ENCODE measurements at places on chromosomes 7 and 10. TPM values are rescaled to one million over a fixed set of nuclear protein-coding genes. Genes with fewer than 3 reads are reported as not detected.

SPDYE11 gene
- total RNA-seq, result not detected

JAZF1 gene
- total RNA-seq, result 23.2 TPM

AGAP9 gene
- total RNA-seq, result 2.3 TPM

CALN1 gene
- not detected for total RNA-seq

CYP3A7 gene
- not detected for total RNA-seq

VWA2 gene
- not detected for total RNA-seq

COL17A1 gene
- total RNA-seq, result 0.32 TPM

GRCh38 chr10:116737627-116738327 is 4.6 kb downstream of the HSPA12A start:
- no peak for DNase-seq

GRCh38 chr7:115779561-115779960 is 251.0 kb downstream of the TFEC start:
- DNase-seq, result no peak

DNA sequence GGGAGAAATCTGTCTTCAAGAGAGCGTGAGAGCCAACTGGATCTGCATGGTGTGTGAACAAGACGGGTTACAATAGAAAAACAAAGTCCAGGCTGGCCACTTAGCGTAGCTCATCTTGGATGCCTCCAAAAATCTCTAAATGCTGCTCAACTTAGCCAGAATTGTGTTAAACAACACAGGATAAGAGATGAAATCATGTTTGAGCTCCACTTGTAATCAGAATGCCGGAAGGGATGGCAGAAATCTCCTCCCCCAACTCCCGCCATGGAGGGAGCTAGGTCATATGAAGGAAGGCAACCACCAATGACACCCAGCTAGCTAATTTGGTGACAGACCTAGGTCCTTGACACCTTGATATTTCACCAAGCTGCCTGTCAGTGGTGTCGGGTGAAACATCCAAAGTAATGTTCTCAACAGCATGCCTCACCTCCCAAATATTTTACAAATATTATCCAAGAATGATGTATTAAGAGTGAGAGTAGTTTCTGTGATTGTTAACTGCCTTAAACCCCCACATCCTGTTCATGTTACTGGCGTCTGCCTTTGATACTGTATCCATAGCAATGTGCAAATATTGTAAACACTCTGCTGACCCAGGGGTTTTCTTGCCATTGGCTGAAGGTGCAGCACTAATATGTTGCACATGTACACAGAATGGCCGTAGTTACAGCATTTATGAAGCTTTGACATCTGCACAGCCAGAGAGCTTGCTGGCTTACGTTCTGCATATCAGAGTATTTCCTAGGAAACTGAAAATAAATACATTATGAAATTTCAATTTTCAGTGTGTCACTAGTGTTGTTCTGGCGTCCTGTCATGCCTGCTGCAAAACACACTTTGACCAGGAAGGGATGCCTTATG is 25.8 kb downstream of the TMEM254 start:
- DNase-seq, result no peak

- no peak for DNase-seq
Observed at GRCh38 chr10:13904064-13904463, 317.3 kb downstream of the PRPF18 start.

- no peak for DNase-seq
Observed at GRCh38 chr7:6546498-6547251, 4.6 kb downstream of the GRID2IP start.

DNA sequence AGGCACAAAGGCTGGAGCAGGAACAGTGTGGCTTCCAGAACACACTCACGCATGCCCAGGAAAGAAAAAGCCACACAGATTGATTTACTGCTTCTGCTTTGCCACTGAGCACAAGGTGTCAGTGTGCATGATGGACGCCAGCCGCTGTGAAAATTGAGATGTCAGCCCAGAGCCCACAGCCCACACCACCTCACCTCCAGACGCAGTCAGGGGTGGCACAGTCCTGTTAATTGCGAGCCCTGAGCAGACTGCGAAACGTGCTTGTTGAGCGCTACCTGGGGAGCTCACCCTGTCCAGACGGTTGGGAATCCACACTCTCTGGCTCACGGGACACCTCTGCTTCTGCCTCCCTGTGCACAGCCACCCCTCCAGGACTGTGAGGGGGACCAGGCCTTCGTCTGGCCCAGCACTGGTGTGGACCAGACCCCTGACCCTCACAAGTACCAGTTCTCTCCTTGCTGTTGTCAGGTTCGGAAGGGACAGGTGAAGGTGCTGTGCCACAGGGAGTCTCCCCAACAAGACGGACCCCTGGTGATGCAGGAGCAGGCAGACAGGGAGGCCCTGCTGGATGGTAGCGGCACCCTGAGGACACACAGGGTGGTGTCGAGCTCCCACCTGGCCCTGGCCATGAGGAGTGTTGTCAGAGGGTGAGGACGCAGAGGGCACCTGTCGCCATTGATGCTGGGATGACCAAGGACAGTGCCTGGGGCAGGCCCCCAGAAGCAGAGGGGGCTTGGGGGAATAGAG is 15.3 kb downstream of the RASGEF1A start:
- DNase-seq, result no peak

DNA sequence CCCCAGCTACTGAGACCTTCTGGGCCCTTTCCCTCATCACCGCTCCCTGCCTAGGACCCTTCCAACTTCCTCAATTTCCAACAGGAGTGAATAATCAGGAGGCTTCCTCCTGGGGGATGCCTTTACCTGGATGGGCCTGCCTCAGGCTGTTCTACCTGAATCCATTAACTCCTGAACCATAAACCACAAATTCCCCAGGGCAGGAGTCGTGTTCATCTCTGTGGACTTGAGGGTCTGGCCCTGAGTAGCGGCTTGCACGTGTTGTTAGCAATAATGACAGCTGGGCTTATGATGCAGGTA is 105.1 kb upstream of the GPR26 start:
- DNase-seq, result no peak

DNA sequence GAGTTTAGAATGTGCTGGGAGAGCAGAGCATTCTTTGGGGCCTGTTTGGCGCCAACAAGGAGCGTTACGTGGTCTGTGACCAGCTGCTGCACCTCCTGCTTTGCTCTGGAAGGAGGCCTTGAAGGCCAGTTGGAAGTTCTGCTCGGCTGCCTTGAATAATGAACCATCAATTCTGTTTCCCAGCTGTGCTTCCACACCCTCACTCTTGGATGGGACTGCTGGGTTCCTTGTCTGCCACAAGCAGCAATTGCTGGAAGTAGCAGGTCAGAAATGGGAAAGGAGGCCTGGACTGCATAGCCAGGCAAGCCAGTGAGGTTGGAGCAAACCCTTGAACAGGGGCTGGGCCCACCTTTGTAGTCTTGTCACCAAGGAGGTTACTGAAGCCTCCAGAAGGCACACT is 86.6 kb upstream of the INSYN2A start:
- no peak for DNase-seq

GRCh38 chr7:70317356-70317755 is 719.1 kb downstream of the AUTS2 start:
- no peak for DNase-seq

GRCh38 chr7:77315182-77315591 is 101.0 kb downstream of the GSAP start:
- peak; percentile 44 for DNase-seq

DNA sequence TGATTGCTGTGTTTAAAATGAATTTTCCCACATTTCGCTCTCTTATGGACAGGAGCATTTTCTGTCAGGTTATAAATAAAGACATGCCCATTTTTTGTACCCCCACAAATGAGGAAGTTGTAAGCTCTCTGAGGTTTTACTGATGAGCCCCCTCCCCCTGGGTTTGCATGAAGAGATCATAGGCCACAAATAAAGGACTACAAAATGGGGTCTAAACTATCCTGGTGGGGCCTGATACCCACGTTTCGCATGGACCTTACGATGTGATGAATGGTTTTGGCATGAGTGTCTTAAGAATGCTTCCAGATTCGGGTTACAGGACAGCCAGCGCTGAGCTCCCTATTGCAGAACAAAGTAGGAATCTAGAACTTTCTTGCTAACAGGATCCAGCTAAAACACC is 5.8 kb downstream of the IKZF1 start:
- DNase-seq, result no peak

DNA sequence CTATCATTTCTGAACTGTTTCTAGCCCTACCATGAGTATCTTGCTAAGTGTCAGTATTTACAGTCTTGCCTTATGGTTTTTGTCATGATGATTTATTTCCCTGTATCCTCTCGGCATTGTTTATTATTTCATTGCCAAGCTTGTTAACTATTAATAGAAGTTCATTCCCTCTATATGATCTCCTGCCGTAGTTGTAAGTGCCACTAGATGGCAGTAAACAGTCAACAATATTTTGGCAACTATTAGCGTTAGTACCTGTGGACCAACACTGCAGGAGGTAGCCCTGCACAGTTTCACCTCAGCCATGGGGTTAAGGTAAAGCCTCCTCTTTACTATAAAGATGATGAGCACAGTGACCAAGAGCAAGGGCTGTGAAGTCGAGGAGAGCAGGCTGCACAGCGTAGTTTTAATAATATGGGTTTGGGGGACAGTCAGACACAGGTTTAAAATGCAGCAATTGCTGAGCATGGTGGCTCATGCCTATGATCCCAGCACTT is 26.1 kb upstream of the CCNJ start:
- DNase-seq, result no peak

GRCh38 chr7:42843205-42843800 is 68.6 kb downstream of the C7orf25 start:
- peak; percentile 44 for DNase-seq

All from left ventricle myocardium superior (tissue), 1 donor.